ENCODE measurements at places on chromosomes 12 and 14. TPM values are rescaled to one million over a fixed set of nuclear protein-coding genes. Genes with fewer than 3 reads are reported as not detected.

The PIWIL1 gene
- not detected for total RNA-seq

The LAG3 gene
- 0.14 TPM for total RNA-seq

The LLPH gene
- 8.4 TPM for total RNA-seq

The RFLNA gene
- 5.8 TPM for total RNA-seq

The HOXC6 gene
- total RNA-seq = not detected

The ASCL1 gene
- not detected for total RNA-seq

The KCNA5 gene
- total RNA-seq = not detected

The SYCP3 gene
- total RNA-seq = 0.07 TPM

The LBHD2 gene
- not detected for total RNA-seq

The A2ML1 gene
- total RNA-seq = not detected

The SIX4 gene
- total RNA-seq = 4.3 TPM
